Panc1 (cell line): ENCODE measurements at places on chromosomes 11 and 22. TPM values are rescaled to one million over a fixed set of nuclear protein-coding genes. Genes with fewer than 3 reads are reported as not detected.

CDK2AP2 gene
- total RNA-seq = 76.1 TPM

- no peak for DNase-seq
Observed at GRCh38 chr11:65958291-65958690, 3.2 kb upstream of the SART1 start.

GRCh38 chr11:61833471-61833870 lies 5.4 kb downstream of the FADS2 start:
- DNase-seq = no peak

IRF7 gene
- 23.9 TPM for total RNA-seq

CSF2RB gene
- total RNA-seq = not detected

MOGAT2 gene
- total RNA-seq = 0.08 TPM

- DNase-seq = no peak
Observed at GRCh38 chr22:46661221-46661851, 41.1 kb downstream of the GRAMD4 start.
